Heart left ventricle (tissue), 16 donors: ENCODE measurements at places on chromosomes 16 and 17. TPM values are rescaled to one million over a fixed set of nuclear protein-coding genes. Genes with fewer than 3 reads are reported as not detected.
A peak's percentile ranks its signal among the peaks of the same experiment; 100 is the strongest.

DNA sequence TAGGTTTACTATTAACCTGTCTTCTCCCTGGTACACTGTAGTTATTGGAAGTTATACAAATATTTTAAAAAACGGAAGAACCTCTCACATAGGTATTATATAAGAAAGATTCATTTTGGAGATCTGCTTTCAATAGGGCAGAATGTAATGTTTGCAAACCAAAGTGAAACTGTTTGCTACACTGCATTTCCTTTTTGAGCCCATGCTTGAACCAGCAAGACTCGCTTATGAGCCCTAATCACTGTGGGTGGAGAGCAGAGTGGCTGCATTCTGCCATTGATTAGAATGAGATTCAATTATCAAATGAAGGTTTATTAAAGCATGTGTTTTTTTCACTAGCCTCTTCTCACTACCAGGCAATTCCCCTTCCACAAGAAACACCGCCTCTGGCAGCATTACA is 589.7 kb downstream of the CDH11 start:
- no peak overlapping the region for H3K4me3 ChIP-seq
- no peaks in the 10 kb centered on the region for H3K4me1 ChIP-seq
- H3K36me3 ChIP-seq, result no peaks in the 10 kb centered on the region
- no peak for DNase-seq
- H3K27me3 ChIP-seq, result no peaks in the 10 kb centered on the region

DNA sequence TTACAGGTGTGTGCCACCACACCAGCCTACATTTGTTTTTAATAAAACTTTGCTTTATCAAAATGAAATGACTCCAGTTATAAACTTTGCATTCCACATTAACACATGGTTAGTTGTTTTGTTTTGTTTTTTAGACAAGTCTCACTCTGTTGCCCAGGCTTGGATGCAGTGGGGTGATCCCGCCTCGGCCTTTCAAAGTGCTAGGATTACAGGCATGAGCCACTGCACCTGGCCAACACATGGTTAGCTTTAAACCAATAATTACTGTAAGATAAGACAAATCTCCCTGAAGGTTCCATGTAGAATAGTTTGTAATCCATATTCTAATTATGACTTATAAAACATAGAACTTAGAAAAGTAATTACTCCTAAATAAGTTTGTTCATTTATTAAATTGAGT is 89.8 kb upstream of the MED13 start:
- H3K27ac ChIP-seq, result no peak overlapping the region
- H3K4me3 ChIP-seq, result no peak overlapping the region
- H3K27me3 ChIP-seq, result no peaks in the 10 kb centered on the region
- H3K36me3 ChIP-seq, result no peaks in the 10 kb centered on the region

DNA sequence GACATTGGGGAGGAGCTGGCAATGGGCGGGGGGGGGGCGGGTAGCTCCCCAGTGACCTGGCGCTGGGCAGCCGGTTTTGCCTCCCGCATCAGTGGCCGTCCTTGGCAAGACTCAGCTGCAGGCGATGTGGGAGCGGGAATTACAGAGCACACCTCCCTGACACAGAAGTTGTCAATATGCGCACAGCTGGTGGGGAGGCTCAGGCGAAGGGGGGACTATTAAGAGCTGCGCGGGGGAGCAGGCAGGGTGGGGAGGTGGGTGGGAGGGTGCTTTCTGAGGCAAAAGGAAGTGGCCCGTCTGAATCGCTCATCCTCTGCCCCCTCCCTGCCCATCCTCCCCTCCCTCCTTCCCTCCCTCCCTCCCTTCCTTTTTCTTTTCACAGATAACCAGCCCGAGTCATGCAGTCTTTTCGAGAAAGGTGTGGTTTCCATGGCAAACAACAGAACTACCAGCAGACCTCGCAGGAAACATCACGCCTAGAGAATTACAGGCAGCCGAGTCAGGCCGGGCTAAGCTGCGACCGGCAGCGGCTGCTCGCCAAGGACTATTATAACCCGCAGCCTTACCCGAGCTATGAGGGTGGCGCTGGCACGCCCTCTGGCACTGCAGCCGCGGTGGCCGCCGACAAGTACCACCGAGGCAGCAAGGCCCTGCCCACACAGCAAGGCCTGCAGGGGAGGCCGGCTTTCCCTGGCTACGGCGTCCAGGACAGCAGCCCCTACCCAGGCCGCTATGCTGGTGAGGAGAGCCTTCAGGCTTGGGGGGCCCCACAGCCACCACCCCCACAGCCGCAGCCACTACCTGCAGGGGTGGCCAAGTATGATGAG is 44.0 kb downstream of the SREBF1 start:
- H3K4me3 ChIP-seq, result no peak overlapping the region
- H3K36me3 ChIP-seq, result peaks cover 47% of the 10 kb centered on the region
- H3K27me3 ChIP-seq, result no peaks in the 10 kb centered on the region
- peaks cover 52% of the 10 kb centered on the region for H3K4me1 ChIP-seq
- H3K27ac ChIP-seq, result peak overlapping the region; percentile 67
- DNase-seq, result no peak

DNA sequence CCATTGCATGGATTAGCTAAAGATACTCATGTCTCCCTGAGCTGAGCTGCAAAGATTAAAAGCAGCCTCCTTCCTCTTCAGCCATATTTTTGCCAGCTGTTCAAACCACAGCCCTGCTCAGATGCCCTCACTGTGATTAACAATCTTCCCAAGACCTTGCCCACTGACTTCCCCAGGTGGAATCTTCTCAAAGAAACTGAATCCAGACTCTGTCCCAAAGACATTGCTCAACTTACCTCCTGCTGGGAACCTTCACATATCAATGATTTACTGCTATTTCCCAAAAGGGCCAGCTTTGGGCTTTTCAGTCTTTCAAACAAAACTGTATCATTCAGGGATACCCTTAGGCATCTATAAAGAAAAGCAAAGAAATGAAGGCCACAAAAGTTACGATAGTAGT is 9.2 kb downstream of the C17orf67 start:
- no peaks in the 10 kb centered on the region for H3K27me3 ChIP-seq
- no peak for DNase-seq
- H3K36me3 ChIP-seq, result no peaks in the 10 kb centered on the region
- no peak overlapping the region for H3K27ac ChIP-seq
- H3K4me3 ChIP-seq, result no peak overlapping the region

DNA sequence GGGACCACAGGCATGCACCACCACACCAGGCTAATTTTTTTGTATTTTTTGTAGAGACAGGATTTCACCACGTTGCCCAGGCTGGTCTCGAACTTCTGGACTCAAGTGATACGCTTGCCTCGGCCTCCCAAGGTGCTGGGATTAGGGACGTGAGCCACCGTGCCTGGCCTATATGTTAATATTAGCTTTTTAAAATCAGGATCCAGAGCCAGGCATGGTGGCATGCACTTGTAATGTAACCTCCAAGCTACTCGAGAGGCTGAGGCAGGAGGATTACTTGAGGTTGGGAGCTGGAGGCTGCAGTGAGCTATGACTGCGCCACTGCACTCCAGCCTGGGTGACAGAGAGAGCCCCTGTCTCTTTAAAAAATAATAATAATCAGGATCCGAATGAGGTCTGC is 8.5 kb upstream of the ADCY7 start:
- no peak overlapping the region for H3K27ac ChIP-seq
- no peaks in the 10 kb centered on the region for H3K27me3 ChIP-seq
- H3K4me3 ChIP-seq, result no peak overlapping the region
- H3K4me1 ChIP-seq, result peaks cover 5% of the 10 kb centered on the region
- DNase-seq, result no peak

DNA sequence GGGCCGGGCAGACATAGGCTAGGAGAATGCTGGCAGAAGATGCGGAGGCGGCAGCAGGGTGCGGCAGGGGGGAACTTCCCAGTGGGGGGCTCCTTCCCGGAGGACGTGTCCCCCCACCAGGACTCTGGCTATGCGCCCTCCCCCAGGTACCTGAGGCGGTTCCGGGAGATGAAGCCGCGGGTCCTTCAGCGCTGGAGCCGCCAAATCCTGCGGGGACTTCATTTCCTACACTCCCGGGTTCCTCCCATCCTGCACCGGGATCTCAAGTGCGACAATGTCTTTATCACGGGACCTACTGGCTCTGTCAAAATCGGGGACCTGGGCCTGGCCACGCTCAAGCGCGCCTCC is 3.4 kb downstream of the WNK4 start:
- H3K27ac ChIP-seq, result no peak overlapping the region
- H3K4me3 ChIP-seq, result no peak overlapping the region
- peaks cover 10% of the 10 kb centered on the region for H3K4me1 ChIP-seq
- no peaks in the 10 kb centered on the region for H3K36me3 ChIP-seq

DNA sequence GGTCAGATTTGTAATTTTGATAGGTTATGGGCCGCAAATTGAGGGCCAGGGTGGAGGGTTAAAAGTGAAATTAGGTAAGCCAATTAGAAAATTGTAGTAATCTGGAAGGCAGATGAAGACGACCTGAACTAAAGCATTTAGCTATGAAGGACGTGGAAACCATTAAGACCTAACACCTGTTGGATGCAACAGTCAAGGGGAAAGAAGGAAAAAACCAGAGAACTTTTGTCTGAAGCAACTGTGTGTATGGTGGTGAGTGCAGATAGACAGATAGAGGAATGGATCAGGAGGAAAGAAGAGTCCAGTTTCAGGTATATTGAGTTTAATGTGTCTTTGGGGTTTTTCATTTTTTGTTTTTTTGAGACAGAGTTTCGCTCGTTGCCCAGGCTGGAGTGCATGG is 40.2 kb upstream of the MARCHF10 start:
- H3K27me3 ChIP-seq, result no peaks in the 10 kb centered on the region
- DNase-seq, result no peak
- no peaks in the 10 kb centered on the region for H3K4me1 ChIP-seq
- H3K4me3 ChIP-seq, result no peak overlapping the region
- H3K36me3 ChIP-seq, result no peaks in the 10 kb centered on the region

- no peaks in the 10 kb centered on the region for H3K27me3 ChIP-seq
- no peaks in the 10 kb centered on the region for H3K36me3 ChIP-seq
- H3K27ac ChIP-seq, result peak overlapping the region; percentile 46
Observed at GRCh38 chr16:27109666-27110523, 43.2 kb downstream of the C16orf82 start.

GRCh38 chr17:21174186-21174585 is 39.8 kb downstream of the TMEM11 start:
- H3K4me3 ChIP-seq, result no peak overlapping the region
- H3K36me3 ChIP-seq, result no peaks in the 10 kb centered on the region
- no peak for DNase-seq
- H3K27me3 ChIP-seq, result no peaks in the 10 kb centered on the region
- H3K4me1 ChIP-seq, result peaks cover 35% of the 10 kb centered on the region

- no peak overlapping the region for H3K4me3 ChIP-seq
- peaks cover 6% of the 10 kb centered on the region for H3K27me3 ChIP-seq
- no peak overlapping the region for H3K27ac ChIP-seq
- no peaks in the 10 kb centered on the region for H3K36me3 ChIP-seq
Observed at GRCh38 chr17:2022647-2023240, 2.4 kb downstream of the RTN4RL1 start.

DNA sequence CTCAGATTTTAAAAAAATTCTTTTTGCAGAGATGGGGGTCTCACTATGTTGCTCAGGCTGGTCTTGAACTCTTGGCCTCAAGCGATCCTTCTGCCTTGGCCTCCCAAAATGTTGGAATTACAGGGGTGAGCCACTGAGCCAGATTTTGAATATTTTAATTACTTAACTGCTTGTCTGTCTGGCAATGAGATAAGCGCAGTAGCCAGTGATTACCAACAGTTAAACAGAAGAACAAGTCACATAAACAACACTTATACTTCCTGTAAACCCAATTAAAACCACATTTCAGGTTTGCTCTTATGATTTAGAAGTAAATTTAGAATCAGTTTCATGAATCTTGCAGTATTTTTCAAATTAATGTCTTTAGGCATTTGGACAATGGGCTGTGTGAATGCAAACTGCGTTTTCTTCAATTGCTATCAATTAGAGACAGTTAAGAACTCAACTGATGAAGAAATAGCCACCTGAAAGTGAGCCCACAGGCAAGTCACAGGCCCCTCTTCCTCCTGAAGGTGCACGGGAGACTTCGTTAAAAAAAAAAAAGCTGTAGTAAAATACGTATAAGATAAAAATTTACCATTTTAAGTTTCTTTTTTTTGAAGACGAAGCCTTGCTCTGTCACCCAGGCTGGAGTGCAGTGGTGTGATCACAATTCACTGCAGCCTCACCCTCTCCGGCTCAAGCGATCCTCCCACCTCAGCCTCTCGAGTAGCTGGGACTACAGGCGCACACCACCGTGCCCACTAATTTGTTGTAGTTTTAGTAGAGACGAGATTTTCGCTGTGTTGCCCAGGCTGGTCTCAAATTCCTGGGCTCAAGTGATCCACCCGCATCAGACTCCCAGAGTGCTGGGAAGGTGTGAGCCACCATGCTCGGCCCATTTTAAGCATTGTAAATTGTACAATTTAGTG is 73.0 kb downstream of the PITPNC1 start:
- no peaks in the 10 kb centered on the region for H3K27me3 ChIP-seq
- DNase-seq, result no peak
- H3K4me1 ChIP-seq, result peaks cover under 1% of the 10 kb centered on the region

DNA sequence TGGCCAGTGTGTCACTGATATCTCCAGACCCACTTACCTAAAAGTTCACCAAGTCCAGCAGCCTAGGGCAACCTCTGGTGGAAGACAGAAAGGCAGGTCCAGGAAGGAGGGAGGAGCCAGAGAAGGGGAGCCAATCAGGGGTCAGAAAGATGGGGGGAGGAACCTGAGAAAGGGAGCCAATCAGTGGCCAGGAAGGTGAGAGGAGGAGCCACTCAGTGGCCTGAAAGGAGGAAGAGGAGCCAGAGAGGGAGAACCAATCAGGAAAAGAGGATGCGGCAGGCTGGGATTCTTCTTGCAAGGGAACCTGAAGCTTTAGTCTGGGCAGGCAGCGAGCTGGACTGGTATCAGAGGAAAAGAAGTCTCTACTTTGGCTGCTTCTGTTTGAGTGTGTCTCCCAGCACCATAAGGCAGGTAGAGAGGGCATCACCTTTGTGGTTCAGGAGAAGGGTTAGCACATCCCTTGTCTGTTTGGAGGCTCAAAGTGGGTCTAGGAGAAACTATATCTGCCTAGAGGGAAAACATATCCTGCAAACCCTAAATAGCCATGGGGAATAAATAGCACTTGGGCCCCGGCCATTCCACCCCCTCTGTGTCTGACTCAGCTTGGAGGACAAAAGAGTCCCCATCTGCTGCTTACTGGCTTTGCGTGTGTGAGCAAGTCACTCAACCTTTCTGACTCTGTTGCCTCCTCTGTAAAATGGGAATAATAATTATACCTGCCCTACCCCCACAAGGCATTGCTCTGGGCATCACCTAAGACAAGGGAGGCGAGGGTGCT is 43.4 kb upstream of the CRHR1 start:
- H3K4me3 ChIP-seq, result no peak overlapping the region
- H3K27me3 ChIP-seq, result no peaks in the 10 kb centered on the region
- H3K27ac ChIP-seq, result no peak overlapping the region

- H3K27me3 ChIP-seq, result no peaks in the 10 kb centered on the region
- DNase-seq, result no peak
- peaks cover 91% of the 10 kb centered on the region for H3K36me3 ChIP-seq
- peaks cover 29% of the 10 kb centered on the region for H3K4me1 ChIP-seq
- no peak overlapping the region for H3K4me3 ChIP-seq
Observed at GRCh38 chr17:76720941-76721340, 5.5 kb downstream of the JMJD6 start.

Gene HAS3
- 0.36 TPM for total RNA-seq

Gene CALB2
- total RNA-seq, result 1.4 TPM

Gene TMC7
- 0.71 TPM for total RNA-seq

Gene PHOSPHO1
- 0.48 TPM for total RNA-seq

Gene FOXL1
- 0.44 TPM for total RNA-seq
